Stimulated activated CD4-positive, alpha-beta T cell treated with anti-CD3 and anti-CD28 coated beads, Interleukin-12 subunit alpha, Interleukin-12 subunit beta, amount 100 ng/mL, for 24 hours (primary cell): ENCODE measurements at places on chromosomes 4 and X.

GRCh38 chrX:150058728-150059127, 120.4 kb upstream of the EOLA2 start:
- no peak for DNase-seq

GRCh38 chr4:175394208-175394607, 417.9 kb downstream of the GPM6A start:
- DNase-seq, result no peak

GRCh38 chr4:137663251-137664045, 131.2 kb upstream of the PCDH18 start:
- no peak for DNase-seq

DNA sequence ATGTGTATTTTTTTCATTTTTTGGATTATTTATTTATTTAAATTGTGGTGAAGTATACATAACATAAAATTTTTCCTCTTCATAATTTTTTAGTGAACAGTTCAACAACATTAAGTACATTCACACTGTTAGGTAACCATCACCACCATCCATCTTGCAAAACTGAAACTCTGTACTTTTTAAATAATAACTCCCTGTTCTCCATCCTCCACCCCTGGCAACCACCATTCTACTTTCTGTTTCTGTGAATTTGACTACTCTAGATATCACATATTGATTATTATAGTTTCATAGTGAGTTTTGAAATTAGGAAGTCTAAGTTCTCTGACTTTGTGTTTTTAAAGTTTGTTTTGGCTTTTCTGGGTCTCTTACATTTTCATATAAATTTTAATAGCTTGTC, 89.3 kb upstream of the STX18 start:
- DNase-seq, result no peak

DNA sequence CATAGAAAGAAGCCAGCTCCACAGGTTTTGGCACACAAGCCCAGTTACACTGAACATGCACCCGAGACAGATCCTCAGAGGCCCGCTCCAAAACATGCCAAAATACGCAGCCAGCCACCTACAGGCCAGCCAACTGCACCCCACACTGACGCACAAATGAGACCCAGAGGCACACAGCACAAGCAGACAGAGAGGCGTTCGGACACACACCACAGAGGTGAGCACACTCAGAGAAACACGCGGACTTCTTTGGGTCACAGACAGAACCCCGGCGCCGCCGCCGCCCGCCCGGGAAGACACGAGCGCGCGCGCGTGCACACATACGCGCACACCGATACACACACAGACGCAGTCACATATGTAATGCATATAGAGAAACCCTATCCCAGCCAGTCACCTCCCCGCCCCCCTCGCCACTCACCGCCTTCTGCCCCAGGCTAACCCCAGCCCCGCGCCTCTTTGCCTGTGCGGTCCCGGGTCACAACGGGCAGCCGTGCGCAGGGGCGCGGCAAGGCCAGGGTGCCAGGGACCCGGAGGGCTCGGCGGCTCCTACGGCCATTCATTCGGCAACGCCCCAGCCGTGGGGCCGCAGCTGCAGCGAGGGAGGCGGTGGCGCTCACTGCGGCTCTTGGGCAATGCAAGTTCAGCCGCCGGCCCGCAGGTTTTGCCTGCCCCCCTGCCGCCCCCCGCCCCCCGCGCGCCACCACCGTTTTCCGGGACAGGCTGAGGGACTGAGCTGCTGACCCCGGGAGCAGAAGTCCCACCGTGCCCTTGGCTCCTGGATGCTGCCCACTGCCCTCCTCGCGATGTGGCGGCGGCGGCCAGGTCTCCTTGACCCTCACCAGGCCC, 553 bp downstream of the SEPTIN6 start:
- DNase-seq, result no peak

- no peak for DNase-seq
Measured at GRCh38 chr4:105859233-105859632, 36.0 kb upstream of the NPNT start.

- DNase-seq, result no peak
Measured at GRCh38 chrX:130170752-130171445, 863 bp upstream of the RAB33A start.

DNA sequence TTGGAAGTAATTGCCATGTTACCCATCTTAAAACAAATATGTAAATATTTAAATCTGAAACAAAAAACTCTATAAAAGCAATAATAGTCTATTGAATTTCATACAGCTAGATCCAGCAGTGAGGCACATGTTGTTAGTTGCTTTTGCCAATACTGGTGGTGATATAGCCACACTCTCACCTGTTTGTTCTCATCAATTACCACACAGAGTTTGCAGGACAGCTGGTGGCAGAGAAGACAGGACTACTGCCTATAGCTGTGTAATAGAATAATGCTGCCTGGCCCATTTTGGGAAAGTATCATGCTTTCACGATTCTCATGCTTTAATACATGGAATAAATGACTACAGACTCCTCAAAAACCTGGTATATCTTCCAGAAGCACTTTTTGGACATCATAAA, 3.7 kb upstream of the PRR32 start:
- no peak for DNase-seq

GRCh38 chr4:56627985-56628384, 53.1 kb downstream of the HOPX start:
- no peak for DNase-seq

DNA sequence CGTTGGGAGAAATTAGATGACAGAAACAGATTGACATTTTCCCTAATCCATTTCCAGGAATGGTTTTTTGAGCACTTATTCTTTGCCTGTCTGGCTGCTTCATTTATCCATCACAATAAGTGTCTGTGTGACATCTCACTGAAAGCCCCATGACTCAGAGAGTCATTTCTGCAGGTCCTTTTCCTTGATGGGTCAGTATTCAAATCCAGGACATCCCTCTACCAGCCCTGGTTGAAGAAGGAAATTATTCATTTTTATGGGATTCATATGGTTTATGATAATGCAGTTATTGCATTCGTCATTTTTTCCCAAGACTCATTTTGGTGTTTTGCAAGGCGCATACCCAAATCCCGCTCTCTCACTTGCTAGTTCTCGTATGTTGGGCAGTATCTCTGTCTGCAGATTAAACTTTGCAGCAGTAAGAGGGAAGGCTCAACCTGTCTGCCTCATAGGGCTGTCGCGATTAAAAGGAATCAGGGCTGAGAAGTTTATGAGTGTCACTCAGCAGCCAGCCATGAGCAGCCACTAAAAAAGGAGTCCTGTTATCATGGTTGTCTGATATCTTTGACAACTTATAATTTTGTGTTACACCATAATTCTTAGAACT, 44.0 kb downstream of the GYG2 start:
- DNase-seq, result no peak

- no peak for DNase-seq
Measured at GRCh38 chrX:12770440-12770839, 20.8 kb upstream of the PRPS2 start.

DNA sequence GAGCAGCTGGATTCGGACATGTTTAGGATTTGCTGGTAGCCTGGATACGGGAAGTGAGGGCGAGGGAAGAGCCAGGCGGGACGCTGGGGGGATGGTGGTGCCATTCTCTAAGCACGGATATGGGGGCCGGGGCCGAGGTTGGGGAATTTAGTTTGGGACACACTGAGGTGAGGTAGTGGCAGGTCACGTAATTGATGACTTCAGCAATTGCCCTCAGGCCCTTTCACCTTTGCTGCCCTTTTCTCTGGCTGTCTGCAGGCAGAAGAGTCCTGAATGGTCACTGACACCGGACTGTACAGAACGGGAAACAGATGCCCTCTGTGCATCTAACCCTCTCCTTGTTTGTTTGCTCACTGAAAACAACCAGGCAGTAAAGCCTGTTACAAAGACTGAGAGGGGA, 16.9 kb upstream of the HMGB3 start:
- no peak for DNase-seq

- no peak for DNase-seq
Measured at GRCh38 chr4:177494791-177495190, 52.6 kb upstream of the AGA start.

DNA sequence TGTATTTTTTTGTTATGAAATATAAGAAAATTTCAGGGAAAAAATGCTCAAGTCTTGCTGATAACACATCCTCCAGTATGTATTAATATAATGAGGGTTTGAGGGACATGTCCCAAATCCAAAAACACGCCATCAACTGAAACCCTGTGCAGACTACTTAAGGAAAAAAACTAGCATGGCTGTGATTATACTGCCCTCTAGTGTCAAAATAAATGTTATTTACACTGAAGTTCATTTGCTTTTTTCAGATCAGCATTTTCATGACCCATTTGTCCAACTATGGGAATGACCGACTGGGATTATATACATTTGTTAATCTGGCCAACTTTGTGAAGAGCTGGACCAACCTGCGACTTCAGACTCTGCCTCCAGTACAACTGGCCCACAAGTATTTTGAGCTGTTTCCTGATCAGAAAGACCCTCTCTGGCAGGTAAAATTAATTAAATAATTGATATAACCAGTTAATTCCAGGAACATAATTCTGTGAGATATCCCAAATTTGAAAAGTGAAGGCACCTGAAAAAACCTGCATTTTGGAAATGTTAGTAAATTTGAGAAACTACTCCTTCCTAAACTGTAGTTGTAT, 128.5 kb downstream of the PRSS12 start:
- DNase-seq, result no peak

- DNase-seq, result no peak
Measured at GRCh38 chrX:2521927-2522386, 21.2 kb upstream of the DHRSX start.

- DNase-seq, result no peak
Measured at GRCh38 chrX:21863241-21863640, 7.5 kb downstream of the YY2 start.

- DNase-seq, result no peak
Measured at GRCh38 chr4:3037957-3038461, 36.3 kb downstream of the HTT-AS start.

DNA sequence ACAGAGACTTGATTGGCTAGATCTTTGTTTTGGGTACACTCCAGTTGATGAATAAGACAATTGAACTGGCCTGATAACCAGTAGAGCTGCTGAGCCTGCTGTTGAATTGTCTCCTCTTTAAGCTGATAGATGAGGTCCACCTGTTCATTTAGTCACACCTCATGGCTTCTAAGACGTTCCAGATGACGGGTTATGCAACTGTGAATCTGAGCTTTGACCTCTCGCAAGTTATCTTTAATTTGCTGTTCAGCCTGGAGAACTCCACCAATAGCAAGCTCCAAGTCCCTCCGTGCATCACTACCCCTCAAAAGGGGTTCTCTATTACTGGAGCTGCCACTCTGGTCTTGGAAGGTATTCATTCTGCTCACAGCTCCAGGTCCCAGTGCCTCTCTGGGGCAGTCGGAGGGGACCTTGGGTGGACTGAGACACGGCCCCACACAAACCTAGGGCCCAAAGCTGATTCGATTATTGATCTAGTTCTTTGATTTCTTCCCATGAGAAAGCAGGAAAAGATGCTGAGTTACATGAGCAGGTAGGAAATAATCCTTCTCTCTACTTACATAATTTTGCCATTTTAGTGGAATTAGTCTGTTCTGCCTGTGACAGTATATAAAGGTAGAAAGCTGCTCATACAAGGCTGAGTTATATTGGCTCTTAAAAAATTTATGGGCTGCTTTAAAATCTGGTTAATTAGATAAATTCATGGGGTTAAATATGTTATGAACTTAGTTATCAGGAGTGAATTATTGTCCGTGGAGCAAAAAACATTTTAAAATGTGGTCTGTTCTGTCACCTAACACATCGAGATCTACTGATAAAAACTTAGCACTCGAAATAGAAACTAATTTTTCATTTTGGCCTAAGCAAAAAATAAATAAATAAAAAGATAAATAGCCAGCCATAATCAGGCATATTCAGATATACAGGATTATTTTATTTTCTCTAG, 6.8 kb downstream of the MMAA start:
- no peak for DNase-seq

DNA sequence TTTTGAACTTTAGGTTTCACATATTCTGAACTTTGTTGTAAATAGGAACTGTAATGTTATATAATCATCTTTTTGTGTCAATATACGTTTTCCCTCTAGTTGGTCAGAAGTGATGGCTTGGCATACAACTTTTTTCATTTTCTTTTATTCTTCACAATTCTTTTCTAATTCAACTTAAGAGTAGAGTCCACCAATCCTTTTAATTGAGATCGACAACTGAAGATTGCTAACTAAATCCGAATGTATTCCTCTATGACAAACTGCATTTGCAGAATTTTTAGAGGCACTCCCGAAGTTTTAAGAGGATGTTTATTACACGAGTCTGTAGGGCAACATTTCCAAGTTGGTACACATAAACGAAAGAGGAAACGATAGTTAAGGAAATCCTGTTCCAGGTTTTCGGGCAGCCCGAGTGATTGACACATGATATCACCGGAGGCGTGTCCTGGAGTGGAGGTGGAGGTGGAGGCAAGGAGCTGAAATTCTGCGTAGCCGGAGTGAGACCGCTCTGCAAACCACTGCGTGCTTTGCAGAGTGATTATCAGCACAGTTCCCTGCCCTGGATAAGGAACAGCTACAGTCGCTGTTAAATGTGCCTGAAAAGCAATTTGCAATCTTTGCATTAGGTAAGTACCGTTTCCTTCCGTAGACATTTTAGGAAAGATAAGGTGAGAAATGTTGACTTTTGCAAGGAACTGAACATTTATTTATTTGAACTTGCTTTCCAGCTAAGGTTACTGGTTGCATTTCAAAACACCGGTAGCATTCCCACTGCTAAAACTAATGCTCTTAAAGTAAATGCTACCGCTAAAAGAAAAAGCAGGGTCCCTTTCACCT, at the start of gene SPRY1:
Gene SPRY1, plus strand, starts transcription at position 489 of the 837 bp plus-strand sequence. CDS start 4,797 bp downstream, outside the sequence.
- DNase-seq, result peak; percentile 73

DNA sequence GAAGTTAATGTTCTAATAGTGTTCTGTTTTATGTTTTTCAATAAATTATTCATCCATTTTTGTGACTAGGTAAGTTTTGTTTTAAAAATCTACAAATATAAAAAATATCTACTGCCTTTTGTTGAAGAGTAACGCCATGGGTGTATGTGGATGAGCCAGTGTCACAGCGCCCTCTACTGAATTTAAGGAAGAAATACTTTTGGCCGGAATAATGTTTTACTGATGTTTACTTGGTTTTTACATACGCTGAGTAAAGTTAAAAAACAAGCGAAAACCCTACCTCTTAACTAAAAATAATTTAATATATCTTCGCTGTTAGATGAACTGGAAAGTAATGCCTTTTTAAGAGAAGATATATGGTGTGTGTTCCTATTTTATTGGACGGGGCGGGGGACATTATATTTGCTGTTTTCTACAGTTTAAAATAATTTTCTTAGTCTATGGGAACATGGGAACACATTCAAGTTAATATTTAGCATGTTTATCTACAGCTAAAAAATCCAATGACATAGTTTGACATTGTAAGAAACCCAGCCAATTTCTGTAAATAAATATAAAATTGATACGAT, 86.1 kb downstream of the CPE start:
- no peak for DNase-seq
